ENCODE measurements at places on chromosomes 11 and 22.
A peak's percentile ranks its signal among the peaks of the same experiment; 100 is the strongest.

- peak; percentile 20 for DNase-seq
Measured at GRCh38 chr11:67510023-67510345, 2.0 kb upstream of the CDK2AP2 start.

DNA sequence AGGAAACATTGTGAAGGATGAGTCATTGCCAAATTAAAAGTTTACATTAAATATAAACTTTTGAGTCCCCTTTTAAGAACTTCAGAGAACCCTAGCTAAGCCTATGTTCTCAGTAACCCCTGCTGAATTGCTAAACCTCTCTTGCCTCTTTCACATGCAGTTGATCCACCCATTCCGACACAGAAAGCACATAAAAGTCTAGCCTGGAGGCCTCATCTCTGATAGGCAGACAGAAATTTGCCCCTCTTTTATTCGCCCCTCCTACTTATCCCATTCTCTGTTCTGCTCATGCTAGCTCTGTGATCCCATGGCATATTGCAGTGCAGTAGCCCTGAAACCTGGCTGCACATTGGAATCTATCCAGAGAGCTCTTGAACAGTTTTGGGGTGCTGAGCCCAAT, 58.2 kb upstream of the PDE3B start:
- DNase-seq: no peak

- DNase-seq: peak; percentile 71
Measured at GRCh38 chr11:35138943-35139721, at the start of gene CD44. Gene CD44, plus strand, starts transcription at chr11:35139171. Its CDS starts 133 bp downstream, at chr11:35139304.

DNA sequence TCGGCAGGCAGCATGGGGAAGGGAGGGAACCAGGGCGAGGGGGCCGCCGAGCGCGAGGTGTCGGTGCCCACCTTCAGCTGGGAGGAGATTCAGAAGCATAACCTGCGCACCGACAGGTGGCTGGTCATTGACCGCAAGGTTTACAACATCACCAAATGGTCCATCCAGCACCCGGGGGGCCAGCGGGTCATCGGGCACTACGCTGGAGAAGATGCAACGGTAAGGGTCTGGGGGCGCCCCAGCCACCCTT, 204 bp downstream of the FADS2 start:
- no peak for DNase-seq

GRCh38 chr11:117823294-117823945, 1.1 kb downstream of the FXYD2 start:
- no peak for DNase-seq

DNA sequence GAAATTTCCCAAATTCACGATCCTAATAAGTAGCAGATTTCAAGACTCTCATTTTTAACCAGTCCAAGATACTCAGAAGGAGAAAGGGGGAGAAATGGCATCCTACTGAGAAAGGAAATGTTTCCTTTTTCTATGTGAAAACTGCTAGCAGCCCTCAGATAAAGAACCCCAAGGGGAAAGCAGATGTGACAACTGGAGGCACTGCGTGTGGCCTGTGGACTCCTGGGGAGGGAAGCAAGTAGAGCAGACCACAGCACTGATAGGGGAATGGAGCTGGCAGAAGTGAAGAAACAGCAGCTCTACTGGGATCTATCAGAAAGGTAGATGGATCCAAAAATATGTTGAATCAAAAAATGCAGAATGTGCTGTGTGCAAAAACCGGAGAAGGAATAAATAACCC, 239.7 kb upstream of the API5 start:
- DNase-seq: no peak

DNA sequence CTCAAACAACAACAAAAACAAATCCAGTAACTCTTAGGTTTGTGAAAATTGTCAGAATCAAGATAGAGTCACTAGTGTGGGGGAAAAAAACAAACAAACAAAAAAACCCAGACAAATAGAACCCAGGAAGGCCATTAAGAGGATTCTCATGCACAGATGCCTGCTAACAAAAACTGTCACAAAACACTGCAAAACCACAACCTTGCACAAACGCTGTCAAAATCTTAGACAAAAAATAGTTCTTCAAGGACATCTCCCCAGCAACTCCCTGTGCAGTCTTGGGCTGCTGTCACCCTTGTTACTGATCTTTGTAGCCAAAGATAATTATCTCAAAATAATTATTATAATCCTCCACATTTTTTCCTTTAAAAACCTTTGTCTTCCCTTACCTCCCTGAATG, 4.6 kb upstream of the ZBED5 start:
- DNase-seq: no peak

GRCh38 chr11:19394525-19395016, 153.8 kb upstream of the E2F8 start:
- no peak for DNase-seq

- DNase-seq: no peak
Measured at GRCh38 chr11:10042699-10043098, 251.3 kb downstream of the SBF2 start.

DNA sequence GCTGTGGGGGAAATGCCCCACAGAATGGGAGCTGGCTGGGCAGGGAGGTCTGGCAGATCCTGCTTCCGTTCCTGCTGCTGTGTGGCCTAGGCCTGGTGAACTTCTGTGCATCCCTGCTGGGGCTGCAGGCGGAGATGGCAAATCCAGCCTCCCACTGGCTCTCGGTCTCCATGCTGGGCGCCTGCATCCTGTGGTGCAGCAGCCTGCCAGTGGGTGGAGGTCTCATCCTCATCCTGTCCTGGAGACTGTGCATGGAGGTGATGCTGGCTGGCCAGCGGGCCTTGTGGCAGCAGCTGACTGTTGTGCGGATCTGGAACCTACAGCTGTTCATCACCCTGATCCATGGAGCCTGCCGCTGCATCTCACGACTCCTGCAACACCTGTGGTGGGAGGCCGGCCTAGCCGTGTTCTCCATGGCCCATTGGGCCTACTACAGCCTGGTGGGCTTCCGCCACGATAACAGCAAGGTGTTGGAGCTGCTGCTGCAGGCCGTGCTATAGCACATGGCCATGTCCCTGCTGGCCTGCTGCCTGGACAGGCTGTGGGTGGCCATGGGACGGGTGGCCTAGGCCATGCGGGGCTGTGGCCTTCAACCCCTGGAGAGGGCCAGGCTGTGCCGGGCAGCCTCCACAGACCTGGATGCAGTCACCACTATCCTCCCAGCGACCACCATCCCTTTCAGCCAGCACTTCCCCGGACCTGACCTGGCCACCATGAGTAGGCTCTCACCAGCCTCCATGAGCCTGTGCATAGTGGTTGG, 8.8 kb upstream of the RPL3 start:
- no peak for DNase-seq

DNA sequence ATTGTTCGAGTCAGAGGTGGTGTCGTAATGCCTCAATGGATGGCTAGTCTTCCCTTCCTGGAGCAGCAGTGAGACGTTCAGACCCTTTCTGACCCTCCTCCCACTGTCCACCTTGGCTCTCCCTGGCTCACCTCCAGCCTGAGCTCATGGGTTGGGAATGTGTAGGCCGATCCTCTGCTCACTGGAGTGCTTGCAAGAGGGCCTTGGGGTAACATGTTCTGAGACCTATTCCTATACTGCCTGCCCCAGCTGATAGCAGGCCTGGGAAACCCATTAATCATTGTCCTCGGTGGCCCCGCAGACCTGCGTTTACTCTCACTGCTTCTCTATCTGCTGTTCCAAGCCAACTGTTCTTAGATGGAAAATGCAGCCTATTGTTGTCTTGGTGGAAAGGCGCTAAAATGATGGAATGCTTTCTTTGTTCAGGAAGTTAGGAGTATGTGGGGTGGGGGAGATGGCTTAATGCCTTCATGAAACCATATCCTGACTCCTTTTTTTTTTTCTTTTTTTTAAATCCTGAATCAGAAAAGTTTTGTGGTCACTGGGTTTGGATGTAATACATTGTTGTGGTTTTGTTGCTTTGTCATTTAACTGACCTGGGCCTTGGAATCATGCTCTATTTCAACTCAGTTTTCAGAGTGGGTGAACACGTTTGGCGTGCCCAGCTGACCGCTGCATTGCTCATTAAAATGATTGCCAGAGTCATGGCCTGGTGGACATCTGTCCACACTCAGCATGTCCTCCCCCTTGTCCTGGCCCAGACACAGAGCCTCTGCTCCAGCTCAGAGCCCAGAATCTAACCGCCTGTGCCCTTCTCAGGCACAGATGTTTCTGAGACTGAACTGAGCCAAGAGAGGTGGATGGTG, 72.5 kb downstream of the MICAL2 start:
- DNase-seq: peak; percentile 99

DNA sequence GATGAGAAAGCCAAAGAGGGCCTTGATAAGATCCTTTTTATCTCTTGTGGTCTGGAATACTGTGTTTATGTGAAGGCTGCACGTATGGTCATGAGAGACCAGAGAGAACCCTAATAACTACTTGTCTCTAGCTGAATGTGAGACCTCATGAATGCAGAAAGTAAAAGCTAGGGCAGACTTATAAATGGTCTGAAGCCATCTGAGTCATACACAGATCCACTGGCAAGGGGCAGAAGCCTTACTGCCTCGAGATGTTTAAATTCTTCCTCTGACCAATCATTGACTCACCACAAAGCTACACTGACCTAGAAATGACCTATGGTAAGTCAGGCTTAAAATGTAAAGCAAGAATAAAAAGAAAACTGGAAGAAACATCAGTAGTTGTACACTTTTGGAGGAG, 22.7 kb upstream of the OR4B1 start:
- peak; percentile 49 for DNase-seq

DNA sequence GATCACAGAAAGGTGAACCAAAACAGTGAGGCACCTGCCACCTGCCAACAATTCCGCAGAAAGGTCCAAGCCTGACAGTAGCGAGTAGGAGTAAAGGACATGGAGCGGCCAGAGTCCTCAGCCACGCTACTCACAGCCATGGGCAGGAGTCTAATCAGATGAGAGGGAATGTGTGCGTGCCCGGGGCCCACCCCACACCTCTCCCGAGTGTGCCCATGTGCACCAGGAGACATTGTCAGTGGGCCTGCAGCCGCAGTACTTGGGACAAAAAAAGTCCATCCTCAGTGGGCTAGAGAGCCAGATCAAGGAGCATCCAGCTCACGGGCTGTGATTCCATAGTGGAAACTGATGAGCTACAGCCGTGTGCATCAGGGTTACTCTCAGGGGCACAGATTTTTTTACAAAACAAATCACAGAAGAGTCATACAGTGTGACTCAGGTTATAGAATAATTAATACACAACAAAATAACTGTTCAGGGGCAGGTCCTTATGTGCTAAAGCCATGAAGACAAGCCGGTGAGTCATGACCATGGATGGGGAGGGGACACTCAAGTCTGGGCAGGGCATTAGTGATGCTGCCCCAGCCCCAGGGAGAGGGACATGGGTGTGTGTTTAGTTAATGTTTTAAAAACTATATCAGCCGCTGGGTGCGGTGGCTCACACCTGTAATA, 12.0 kb downstream of the SART1 start:
- peak; percentile 26 for DNase-seq

Data from RCC 7860 (cell line).